T-helper 2 cell treated with Interferon-gamma antibody and Interleukin-4, amounts not matched to agents 100 ng/mL and 5 ng/mL, for 36 hours (primary cell): ENCODE measurements at places on chromosomes 1 and 21. TPM values are rescaled to one million over a fixed set of nuclear protein-coding genes. Genes with fewer than 3 reads are reported as not detected.

The ATP6V1G3 gene
- not detected in 2 replicates for total RNA-seq

The GART gene
- total RNA-seq = 115 and 124 TPM in 2 replicates

The OR6N1 gene
- total RNA-seq = not detected in 2 replicates

The VANGL1 gene
- 14.4 and 16.8 TPM in 2 replicates for total RNA-seq

The MASP2 gene
- total RNA-seq = 0.09 and 0.18 TPM in 2 replicates

The TEX38 gene
- not detected in 2 replicates for total RNA-seq

The PROX1 gene
- total RNA-seq = not detected in 2 replicates

The OR2T11 gene
- total RNA-seq = not detected in 2 replicates

The TRIM45 gene
- total RNA-seq = 1.2 and 1.5 TPM in 2 replicates

The AJAP1 gene
- 0.07 TPM in 1 of 2 replicates, not detected in the other for total RNA-seq

The NUP210L gene
- total RNA-seq = 0.05 and 0.09 TPM in 2 replicates

The OR2M3 gene
- total RNA-seq = not detected in 2 replicates

The CLDN17 gene
- not detected in 2 replicates for total RNA-seq

The ZYG11A gene
- total RNA-seq = 0.39 and 0.57 TPM in 2 replicates
